Vagina (tissue), 2 donors: ENCODE measurements at places on chromosomes 16 and 17.

- no peak for DNase-seq
- H3K27ac ChIP-seq: no peak overlapping the region
- H3K4me1 ChIP-seq: no peaks in the 10 kb centered on the region
- no peak overlapping the region for H3K4me3 ChIP-seq
These were observed 9.2 kb downstream of the RND2 start for GRCh38 chr17:43033948-43034881.

- no peak for DNase-seq
- H3K4me3 ChIP-seq: peak overlapping the region; percentile 100
- peaks cover 44% of the 10 kb centered on the region for H3K4me1 ChIP-seq
- peak overlapping the region; percentile 97 for H3K27ac ChIP-seq
These were observed 1.1 kb upstream of the STAT5B start for GRCh38 chr17:42277342-42277712.

DNA sequence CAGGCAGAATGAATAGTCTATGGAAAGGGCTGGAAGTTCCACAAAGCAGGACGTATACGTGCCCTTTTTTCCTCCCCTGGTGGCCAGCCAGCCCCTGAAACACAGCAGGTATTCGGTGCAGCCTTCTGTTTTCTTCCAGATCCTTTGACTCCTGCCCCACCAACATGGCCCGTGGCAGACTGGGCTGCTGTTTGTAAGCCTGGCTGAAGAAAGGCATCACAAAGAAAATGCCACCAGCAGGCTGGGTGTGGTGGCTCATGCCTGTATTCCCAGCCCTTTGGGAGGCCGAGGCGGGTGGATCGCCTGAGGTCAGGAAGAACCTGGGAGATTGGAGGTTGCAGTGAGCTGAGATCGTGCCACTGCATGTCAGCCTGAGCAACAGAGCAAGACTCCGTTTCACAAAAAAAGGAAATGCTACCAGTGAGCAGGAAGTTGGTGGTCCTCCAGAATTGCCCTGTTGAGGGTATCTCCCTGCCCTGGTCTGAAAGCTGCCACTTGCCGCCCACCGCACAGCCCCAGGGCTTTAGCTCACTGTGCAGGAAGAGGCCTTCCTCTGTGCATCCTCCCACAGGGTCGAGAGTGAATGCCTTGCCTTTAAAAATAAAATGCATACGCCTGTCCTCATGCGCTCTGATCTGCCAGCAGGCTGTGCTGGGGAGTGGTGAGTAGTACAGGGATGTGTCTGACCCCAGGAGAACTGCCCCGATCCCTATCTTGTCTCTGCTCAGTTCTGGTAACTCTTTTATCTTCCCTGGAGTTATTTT, 587.7 kb downstream of the MAF start:
- H3K27me3 ChIP-seq: no peaks in the 10 kb centered on the region
- H3K27ac ChIP-seq: no peak overlapping the region
- H3K4me3 ChIP-seq: no peak overlapping the region

GRCh38 chr17:227078-227945, 45.9 kb upstream of the DOC2B start:
- no peaks in the 10 kb centered on the region for H3K36me3 ChIP-seq
- H3K4me1 ChIP-seq: no peaks in the 10 kb centered on the region
- H3K27ac ChIP-seq: no peak overlapping the region
- no peak for DNase-seq
- H3K4me3 ChIP-seq: no peak overlapping the region

GRCh38 chr16:73426433-73427160, 378.7 kb upstream of the ZFHX3 start:
- H3K4me3 ChIP-seq: no peak overlapping the region
- H3K36me3 ChIP-seq: no peaks in the 10 kb centered on the region
- no peak overlapping the region for H3K27ac ChIP-seq
- H3K27me3 ChIP-seq: no peaks in the 10 kb centered on the region

GRCh38 chr17:4163951-4164350, 21.0 kb downstream of the CYB5D2 start:
- H3K27ac ChIP-seq: no peak overlapping the region
- H3K4me1 ChIP-seq: peaks cover 37% of the 10 kb centered on the region
- no peaks in the 10 kb centered on the region for H3K36me3 ChIP-seq
- H3K27me3 ChIP-seq: no peaks in the 10 kb centered on the region

- H3K27ac ChIP-seq: no peak overlapping the region
- no peaks in the 10 kb centered on the region for H3K4me1 ChIP-seq
These were observed 108.3 kb upstream of the CREBBP start for GRCh38 chr16:3988824-3989223.

DNA sequence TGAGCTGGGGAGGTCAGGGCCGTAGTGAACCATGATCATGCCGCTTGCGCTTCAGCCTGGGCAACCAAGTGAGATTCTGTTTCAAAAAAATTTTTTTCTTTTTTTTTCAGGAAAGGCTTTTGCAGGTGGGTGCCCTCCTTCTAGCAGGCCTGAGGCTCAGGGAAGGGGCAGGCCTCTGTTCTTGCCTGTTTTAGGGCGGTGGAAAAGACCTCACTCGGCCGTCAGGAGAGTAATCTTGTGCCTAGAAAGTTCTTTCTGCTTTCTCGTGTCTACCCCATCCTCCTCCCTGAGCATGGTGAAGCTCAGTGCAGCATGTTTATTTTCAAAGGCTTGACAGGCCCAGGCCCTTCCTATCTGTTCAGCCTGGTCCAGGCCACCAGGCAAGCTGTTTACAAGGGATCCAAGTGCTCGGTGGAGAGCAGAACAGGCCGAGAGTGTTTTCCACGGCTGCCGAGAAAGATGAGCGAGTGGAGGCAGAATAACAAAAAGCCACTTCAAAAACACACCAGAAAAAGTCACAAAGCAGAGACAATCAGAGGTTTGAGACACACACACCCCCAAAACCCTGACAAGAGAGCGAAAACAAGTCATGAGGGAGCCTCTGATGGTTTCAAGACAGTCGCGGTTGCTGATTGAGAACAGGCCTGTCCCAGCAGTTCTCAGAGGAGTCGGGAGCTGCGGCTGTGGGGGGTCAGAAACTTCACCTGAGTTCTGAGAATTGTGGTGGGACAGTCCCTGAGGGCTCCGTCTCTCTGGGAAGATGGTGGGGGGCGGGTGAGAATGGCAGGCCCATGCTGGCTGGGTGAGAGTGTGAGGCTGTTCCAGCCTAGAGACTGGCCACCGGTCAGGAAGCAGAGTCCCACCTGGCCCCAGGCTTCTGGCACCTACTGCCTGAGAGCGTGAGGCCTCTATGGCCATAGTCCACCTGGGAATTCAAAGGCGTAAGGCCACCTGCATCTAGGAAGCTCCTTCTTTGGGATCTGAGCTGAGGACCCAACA, 37.5 kb upstream of the CCR7 start:
- no peaks in the 10 kb centered on the region for H3K27me3 ChIP-seq
- peaks cover 5% of the 10 kb centered on the region for H3K4me1 ChIP-seq
- no peaks in the 10 kb centered on the region for H3K36me3 ChIP-seq
- H3K4me3 ChIP-seq: no peak overlapping the region
- no peak overlapping the region for H3K27ac ChIP-seq
